ENCODE measurements at places on chromosomes 2 and 18.

DNA sequence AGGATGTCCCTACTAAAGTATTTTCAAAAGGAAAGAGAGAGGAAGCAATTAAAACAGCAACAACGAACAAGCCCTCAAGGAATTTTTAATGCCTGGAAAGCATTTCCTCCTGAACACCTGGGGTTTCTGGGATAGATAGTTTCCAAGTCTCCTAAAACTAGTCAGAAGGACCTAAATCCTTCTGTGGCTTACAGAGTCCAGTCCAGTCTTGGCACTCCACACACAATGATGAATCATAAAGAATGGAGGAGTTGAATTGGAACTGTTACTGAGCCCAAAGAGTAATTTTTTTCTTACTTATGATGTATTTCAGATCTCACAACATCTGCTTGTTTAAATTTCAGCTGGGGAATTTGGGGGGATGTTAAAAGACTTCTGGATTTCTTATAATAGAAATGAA is 144.6 kb upstream of the SETBP1 start:
- DNase-seq: no peak

- no peak for DNase-seq
Measured at GRCh38 chr2:173678186-173678585, 287.0 kb downstream of the SP3 start.

- no peak for DNase-seq
Measured at GRCh38 chr18:62464266-62464665, 58.6 kb upstream of the ZCCHC2 start.

DNA sequence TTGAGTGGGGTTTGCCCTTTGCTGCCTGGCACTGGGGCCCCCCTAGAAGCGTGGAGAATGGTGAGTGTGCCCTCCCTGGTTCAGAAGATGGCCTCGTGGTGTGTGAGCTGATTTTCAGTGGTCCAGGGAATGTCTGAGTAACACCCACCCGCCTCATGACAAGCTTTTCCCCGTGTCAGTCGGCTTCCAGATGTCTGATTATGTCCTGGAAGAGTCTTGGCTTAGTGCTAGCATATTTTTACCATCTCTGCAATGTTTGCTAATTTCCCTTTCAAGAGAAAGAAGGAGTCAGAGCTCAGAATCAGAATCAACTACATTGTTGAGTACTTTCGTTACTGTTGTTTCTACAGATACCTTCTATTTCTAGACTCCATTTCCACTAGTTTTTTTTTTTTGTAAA is 214.7 kb downstream of the SEPTIN10 start:
- no peak for DNase-seq

DNA sequence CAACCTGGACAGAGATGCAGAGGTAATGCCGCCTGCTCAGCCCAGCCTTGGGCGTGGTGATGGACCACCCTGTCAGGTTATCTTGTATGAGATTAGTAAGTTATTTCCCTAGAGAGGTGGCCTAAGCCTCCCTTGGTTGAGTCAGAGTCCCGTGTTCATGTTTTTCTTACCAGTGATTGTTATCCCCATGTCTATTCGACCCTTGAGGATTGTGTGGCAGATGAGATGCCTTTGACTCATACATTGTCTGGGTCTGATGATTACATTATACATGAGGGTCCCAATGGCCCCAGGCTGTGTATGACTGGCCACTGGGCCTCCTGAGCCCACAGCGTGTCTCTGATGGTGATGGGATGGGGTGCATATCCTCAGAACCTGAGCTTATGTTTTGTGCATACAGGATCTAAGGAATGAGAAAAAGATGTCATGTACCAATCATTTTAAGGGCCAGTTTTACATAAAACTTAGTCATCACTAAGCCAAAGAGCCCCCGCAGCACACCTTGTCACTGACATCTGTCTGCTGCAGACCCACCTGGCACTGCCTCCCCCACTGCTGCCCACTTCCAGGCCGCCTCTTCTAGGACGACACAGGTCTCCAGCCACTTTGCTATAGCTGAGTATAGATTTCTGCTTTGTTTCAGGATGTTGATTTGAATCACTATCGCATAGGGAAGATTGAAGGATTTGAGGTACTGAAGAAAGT is 7.7 kb downstream of the PPP1R7 start:
- no peak for DNase-seq

DNA sequence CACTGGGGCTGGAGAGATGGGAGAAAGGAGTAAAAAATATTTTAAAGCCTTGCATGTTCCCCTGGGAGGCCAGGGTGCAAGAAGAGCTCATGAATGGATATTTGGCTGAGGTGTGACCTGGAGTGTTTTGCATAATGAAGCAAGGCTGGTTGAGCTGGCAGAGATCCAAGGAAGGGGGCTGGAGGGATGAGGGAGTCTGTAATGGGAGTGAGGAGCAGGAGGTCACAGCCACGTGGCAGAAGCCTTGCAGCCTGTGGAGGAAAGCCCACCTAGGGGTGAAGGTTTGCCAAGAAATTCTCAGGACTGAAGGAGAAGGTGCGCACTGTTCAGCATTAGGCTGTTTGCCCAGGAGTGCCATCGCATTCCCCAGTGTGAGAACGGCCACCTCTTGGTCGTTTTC is 40.3 kb upstream of the ATP8B1 start:
- no peak for DNase-seq

GRCh38 chr2:236747426-236747825 is 177.8 kb downstream of the ACKR3 start:
- no peak for DNase-seq
